ENCODE measurements at places on chromosomes 5 and 9. TPM values are rescaled to one million over a fixed set of nuclear protein-coding genes. Genes with fewer than 3 reads are reported as not detected.

The TEX48 gene
- not detected for total RNA-seq

DNA sequence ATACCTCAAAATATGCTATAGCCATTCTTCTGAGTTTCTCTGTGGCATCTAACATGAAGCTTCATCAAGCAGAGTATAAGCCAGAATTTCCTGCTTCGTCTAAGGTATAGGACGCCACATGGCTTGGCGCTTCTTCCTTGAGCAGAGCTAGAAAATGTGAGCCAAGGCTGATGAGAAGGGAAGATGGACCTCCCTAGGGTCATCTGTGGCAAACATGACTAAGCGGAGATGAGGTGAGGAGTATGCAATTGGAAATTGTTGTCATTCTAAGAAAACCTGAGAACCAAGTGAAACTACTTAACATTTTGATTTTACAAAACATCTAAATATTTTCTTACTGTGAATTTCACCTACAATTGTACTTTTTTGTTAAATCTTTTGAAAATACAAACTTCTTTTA lies 466.5 kb downstream of the PSAT1 start:
- no peak for DNase-seq

DNA sequence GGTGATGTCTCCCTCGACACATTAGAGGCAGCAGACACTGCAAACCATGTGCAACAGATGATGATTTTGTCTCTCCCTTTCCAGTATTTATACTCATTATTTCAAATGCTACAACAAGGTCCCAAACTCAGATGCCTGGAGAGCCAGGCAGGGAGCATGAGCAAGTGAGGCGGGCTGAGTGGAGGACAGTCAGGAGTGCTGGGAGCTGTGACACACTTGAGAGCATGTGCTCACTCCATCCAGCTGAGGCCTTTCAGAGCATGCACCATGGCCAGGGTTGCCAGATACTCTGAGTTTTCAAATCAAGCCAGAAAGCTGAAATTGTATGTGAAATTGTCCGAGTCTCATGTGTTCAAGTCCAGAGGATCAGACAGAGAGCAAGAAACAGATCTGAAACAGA lies 55.8 kb upstream of the SLC2A8 start:
- H3K4me3 ChIP-seq: no peak overlapping the region
- H3K36me3 ChIP-seq: no peaks in the 10 kb centered on the region

DNA sequence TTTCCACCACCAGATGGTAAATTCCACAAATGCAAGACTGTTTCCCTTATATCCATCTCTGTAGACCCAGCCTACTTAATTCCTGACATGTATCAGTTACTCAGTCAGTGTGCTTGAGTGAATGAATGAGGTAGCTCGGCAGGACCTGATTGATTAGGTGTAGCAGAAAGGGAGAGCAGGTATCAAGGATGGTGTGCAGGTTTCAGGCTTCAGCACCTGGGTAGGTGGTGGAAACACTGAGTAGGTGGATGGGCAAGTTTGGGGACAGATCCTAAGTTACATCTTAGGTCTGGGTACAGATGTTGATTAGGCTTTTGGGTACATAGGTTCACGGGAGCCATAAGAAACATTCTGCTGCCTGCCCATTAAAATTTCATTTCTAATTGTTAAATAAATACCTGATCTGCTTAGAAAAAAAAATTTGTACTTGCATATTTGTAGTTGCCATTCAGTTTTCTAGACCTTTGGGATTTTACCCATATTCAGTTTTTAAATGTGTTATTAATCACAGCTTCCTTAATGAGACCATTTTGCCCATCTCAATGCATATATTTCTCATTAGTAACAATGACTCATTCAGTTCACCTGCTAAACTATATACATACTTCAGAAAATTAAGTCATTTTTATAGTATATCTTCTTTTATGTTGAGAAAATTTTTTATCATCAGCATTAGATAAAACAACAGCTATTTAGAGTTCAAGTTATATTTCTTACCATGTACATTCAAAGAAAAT lies 111.8 kb downstream of the INIP start:
- no peak overlapping the region for H3K4me3 ChIP-seq
- H3K4me1 ChIP-seq: no peaks in the 10 kb centered on the region
- DNase-seq: no peak
- no peaks in the 10 kb centered on the region for H3K36me3 ChIP-seq

The MLANA gene
- total RNA-seq: not detected

- H3K4me1 ChIP-seq: no peaks in the 10 kb centered on the region
- no peaks in the 10 kb centered on the region for H3K36me3 ChIP-seq
- no peak overlapping the region for H3K4me3 ChIP-seq
- no peak overlapping the region for H3K27ac ChIP-seq
Measured at GRCh38 chr5:39742916-39743315, 318.1 kb upstream of the DAB2 start.

GRCh38 chr9:135848341-135849047 lies 58.9 kb downstream of the CAMSAP1 start:
- no peaks in the 10 kb centered on the region for H3K36me3 ChIP-seq
- H3K4me3 ChIP-seq: no peak overlapping the region
- H3K27ac ChIP-seq: no peak overlapping the region
- H3K27me3 ChIP-seq: no peaks in the 10 kb centered on the region
- no peaks in the 10 kb centered on the region for H3K4me1 ChIP-seq
- DNase-seq: no peak

GRCh38 chr5:75348241-75348640 lies 11.2 kb downstream of the HMGCR start:
- H3K27ac ChIP-seq: no peak overlapping the region
- no peak for DNase-seq
- H3K36me3 ChIP-seq: no peaks in the 10 kb centered on the region
- no peaks in the 10 kb centered on the region for H3K4me1 ChIP-seq
- H3K4me3 ChIP-seq: no peak overlapping the region

DNA sequence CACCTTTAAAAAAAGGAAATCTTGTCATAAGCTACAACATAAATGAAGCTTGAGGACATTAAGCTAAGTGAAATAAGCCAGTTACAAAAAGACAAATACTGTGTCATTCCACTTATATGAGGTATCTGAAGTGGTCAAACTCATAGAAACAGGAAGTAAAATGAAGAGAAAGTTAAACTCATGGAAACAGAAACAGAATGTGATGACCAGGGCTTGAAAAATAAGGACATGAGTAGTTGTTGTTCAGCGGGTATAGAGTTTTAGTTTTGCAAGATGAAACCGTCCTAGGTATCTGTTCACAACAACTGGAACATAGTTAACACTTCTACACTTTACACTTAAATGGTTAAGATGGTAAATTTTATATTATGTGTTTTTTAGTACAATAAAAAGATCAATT lies 47.8 kb upstream of the SLC1A3 start:
- H3K36me3 ChIP-seq: no peaks in the 10 kb centered on the region
- no peak for DNase-seq
- no peak overlapping the region for H3K27ac ChIP-seq
- H3K27me3 ChIP-seq: no peaks in the 10 kb centered on the region
- no peak overlapping the region for H3K4me3 ChIP-seq
- H3K4me1 ChIP-seq: no peaks in the 10 kb centered on the region

- no peaks in the 10 kb centered on the region for H3K27me3 ChIP-seq
- H3K4me3 ChIP-seq: no peak overlapping the region
Measured at GRCh38 chr9:87120610-87121009, 173.3 kb upstream of the GAS1 start.

The PCDHA1 gene
- not detected for total RNA-seq

GRCh38 chr5:81450940-81451339 lies 57.0 kb upstream of the ACOT12 start:
- no peak overlapping the region for H3K4me3 ChIP-seq
- H3K36me3 ChIP-seq: no peaks in the 10 kb centered on the region
- no peak overlapping the region for H3K27ac ChIP-seq
- DNase-seq: no peak

DNA sequence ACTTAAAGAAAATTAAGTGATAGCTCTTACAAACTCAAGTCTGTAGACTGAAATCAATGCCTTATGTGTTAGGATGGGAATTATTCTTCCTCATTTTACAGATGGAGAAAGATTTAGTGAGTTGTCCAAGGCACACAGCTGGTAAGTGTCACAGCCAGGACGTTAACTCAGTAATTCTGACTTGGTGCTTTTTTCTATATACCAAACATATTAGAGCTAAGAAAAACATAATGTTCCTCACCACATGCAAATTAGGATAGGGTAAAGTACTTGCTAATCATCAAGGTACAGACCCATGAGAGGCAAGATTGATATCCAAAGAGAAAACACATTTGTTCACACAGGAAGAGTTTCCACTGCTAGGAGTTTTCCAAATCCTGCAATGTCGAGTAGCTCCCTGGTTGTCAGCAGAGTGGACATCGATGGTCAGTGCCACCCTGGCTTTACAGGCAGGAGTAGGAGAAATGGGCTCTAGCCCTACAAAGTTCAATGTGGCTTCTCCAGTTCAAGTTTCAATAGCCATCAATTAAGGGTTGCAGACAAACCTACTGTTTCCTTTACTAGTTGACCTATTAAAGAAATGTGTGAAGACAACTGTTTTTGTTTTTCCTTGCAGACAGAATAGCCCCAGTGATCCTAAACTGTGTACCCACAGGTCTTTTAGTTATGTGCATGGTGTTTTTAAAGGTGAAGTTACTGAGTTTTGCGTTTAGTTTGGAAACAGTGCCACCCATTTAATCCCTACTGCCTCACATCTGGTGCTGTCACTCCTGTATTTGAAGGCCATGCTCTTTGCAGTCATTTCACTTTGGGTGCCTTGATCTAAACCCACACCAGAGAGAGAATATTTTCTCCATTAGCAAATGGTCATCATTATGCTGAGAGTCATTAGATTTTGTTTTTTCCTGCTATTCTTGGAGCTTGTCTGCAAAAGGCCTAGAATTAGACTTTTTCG lies 460.8 kb upstream of the SMARCA2 start:
- no peak for DNase-seq
- H3K4me1 ChIP-seq: no peaks in the 10 kb centered on the region
- H3K27ac ChIP-seq: no peak overlapping the region
- no peaks in the 10 kb centered on the region for H3K27me3 ChIP-seq

- no peaks in the 10 kb centered on the region for H3K4me1 ChIP-seq
- peak; percentile 64 for DNase-seq
- peaks cover 17% of the 10 kb centered on the region for H3K27me3 ChIP-seq
Measured at GRCh38 chr5:173324115-173325001, 3.9 kb downstream of the STC2 start.

DNA sequence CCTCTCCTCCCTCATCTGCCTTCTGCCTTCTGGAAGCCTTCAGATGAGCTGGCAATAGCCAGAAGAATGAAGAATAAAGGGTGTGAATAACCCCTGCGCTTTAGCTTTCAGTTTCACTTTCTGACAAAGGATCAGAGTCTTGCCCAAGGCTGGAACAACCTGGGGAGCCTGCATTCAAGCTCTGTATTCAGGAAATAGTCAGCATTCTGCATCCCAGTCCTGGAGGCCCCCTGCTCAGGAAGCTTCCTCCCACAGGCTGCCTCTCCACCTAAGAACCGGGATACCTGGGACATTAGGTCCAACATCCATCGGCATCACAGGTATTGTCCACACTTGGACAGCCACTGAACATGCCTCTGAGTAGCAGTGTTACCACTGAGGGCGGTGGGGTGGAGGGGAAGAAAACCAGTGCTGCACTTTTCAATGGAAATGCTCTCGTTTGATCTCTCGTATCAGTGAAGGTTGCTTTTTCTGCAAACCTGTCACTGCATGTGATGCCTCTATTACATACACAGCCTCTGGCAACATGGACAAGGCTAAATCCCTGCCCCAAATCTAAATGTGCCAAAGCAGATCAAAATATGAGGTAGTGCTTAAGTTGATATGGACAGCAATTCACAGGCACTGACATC lies 39.8 kb upstream of the ACO1 start:
- DNase-seq: no peak
- H3K27me3 ChIP-seq: no peaks in the 10 kb centered on the region
- H3K4me3 ChIP-seq: no peak overlapping the region
- H3K4me1 ChIP-seq: no peaks in the 10 kb centered on the region
- no peak overlapping the region for H3K27ac ChIP-seq
- H3K36me3 ChIP-seq: no peaks in the 10 kb centered on the region

The TGFBI gene
- 44.1 TPM for total RNA-seq

DNA sequence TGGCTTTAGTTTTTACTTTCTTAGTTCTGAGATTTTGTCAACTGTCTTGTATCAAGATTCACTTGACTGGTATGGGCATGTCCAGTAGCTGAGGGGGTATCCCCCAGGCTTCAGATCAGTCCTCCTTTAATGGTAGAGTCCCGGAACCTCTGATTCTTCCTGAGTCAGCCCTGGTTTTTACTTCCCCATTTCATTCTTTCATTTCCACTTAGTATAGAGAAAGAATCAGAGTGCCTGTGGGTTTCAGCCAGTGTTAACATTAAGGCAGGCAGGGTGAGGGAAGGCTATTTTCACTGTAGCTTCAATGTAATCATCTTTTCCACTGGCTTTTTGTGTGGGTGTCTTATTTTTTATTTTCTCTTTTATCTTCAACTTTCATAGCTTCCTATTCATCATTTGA lies 8.3 kb upstream of the COMMD10 start:
- no peak overlapping the region for H3K27ac ChIP-seq
- H3K36me3 ChIP-seq: no peaks in the 10 kb centered on the region
- no peaks in the 10 kb centered on the region for H3K27me3 ChIP-seq
- DNase-seq: no peak
- no peaks in the 10 kb centered on the region for H3K4me1 ChIP-seq

The NEUROG1 gene
- not detected for total RNA-seq

- no peaks in the 10 kb centered on the region for H3K36me3 ChIP-seq
- H3K4me3 ChIP-seq: no peak overlapping the region
- H3K4me1 ChIP-seq: peaks cover 5% of the 10 kb centered on the region
- no peak overlapping the region for H3K27ac ChIP-seq
- no peaks in the 10 kb centered on the region for H3K27me3 ChIP-seq
- DNase-seq: no peak
Measured at GRCh38 chr9:79667120-79667519, 95.4 kb downstream of the TLE4 start.

DNA sequence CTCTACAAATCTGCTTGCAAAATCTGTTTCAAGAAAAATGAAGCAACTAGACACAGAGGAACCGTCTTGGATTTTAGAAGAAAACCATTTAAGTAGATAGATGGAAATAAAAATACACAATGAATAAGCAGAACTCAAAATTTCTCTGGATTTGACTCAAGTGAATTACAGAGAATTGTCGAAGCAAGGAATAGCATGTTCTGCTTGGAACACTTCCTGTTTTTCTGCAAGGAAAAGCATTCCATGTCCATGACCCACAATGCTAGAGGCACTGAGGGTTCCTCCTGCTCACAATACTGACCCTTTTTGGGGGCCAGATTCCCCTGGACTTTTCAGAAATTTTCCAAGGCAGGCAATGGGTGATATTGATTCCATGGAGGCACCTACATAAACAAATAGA lies 29.8 kb downstream of the PRUNE2 start:
- peak overlapping the region; percentile 87 for H3K27ac ChIP-seq
- H3K4me3 ChIP-seq: no peak overlapping the region
- H3K27me3 ChIP-seq: no peaks in the 10 kb centered on the region
- H3K36me3 ChIP-seq: no peaks in the 10 kb centered on the region
- DNase-seq: no peak
- no peaks in the 10 kb centered on the region for H3K4me1 ChIP-seq

DNA sequence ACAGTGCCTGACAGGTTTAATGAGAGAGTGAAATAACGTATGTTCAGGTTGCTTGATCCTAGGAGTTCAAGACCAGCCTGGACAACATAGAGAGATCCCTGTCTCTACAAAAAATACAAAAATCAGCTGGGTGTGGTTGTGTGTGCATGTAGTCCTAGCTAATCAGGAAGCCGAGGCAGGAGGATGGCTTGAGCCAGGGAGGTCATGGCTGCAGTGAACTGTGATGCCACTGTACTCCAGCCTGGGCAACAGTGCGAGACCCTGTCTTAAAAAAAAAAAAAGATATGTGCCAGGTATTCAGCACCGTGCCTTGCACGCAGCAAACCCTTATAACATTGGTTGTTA lies 38.8 kb upstream of the SPRY4 start:
- no peaks in the 10 kb centered on the region for H3K4me1 ChIP-seq
- no peak overlapping the region for H3K4me3 ChIP-seq
- H3K27ac ChIP-seq: peak overlapping the region; percentile 76
- no peaks in the 10 kb centered on the region for H3K27me3 ChIP-seq
- H3K36me3 ChIP-seq: no peaks in the 10 kb centered on the region

The N4BP3 gene
- 9.6 TPM for total RNA-seq

The FST gene
- total RNA-seq: 7.6 TPM
